Kidney (tissue), 22 donors: ENCODE measurements at places on chromosomes 6 and 20. TPM values are rescaled to one million over a fixed set of nuclear protein-coding genes. Genes with fewer than 3 reads are reported as not detected.

Gene BPIFB1
- not detected for total RNA-seq

Gene C20orf141
- total RNA-seq = not detected

Gene RRP36
- total RNA-seq = 49.2 TPM

GRCh38 chr20:1932971-1933370 lies 37.8 kb downstream of the SIRPA start:
- no peaks in the 10 kb centered on the region for H3K27me3 ChIP-seq
- H3K27ac ChIP-seq = no peak overlapping the region
- H3K4me1 ChIP-seq = no peaks in the 10 kb centered on the region
- no peaks in the 10 kb centered on the region for H3K36me3 ChIP-seq

GRCh38 chr20:17538517-17539170 lies 7.5 kb upstream of the BFSP1 start:
- no peaks in the 10 kb centered on the region for H3K36me3 ChIP-seq
- H3K27me3 ChIP-seq = no peaks in the 10 kb centered on the region
- no peak for DNase-seq
- no peak overlapping the region for H3K27ac ChIP-seq
- H3K4me1 ChIP-seq = no peaks in the 10 kb centered on the region
